Activated CD4-positive, alpha-beta T cell treated with anti-CD3 and anti-CD28 coated beads for 1 hour (primary cell): ENCODE measurements at places on chromosomes 11 and 22.

- DNase-seq: no peak
These were observed 31.8 kb upstream of the FLI1 start for GRCh38 chr11:128662076-128662475.

DNA sequence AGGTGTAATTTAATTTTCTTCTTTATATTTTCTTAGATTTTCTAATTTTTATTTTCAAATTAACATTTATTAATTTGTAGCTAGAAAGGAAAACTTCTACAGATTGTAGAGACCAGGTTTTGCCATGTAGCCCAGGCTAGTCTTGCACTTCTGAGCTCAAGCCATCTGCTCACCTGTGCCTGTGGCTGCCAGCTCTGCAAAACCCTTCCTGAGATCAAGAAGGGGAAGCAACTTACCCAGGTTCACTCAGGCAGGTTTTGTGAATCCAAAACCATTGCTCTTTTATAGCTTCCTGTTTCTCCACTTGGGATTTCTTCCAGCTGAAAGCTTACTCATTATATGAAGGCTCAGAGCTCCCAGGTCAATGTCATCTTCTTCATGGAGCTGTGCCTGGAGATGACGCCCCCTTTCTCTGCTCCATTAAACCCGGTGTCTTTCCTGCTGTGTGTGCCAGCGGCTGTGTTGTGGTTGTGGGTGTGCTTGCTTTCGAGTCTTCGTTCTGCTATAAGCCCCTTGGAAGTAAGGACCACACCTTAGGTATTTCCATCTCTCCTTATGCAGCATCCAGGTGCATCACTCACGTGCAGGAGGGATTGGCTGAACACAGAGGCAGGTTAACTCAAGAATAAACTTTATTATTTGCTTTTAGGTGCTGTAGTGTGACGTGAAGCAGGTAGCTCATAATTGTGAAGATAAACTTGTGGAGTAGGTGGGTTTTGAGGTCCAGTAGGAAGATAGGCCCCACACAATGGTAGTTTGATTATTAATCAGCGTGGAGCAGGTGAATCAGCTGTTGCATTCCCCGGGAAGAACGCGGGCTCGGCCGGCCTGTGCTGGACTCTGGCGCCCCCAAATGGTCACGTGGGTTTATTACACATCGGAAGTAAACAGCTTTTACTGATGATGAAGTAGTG, 42.2 kb upstream of the INCENP start:
- DNase-seq: peak; percentile 72

GRCh38 chr11:73215191-73216134, 2.6 kb upstream of the P2RY2 start:
- DNase-seq: no peak

GRCh38 chr22:19799322-19800190, 39.0 kb downstream of the TBX1 start:
- DNase-seq: no peak

- DNase-seq: no peak
These were observed 737 bp downstream of the PPP2R1B start for GRCh38 chr11:111765320-111765983.

GRCh38 chr11:12024254-12024926, 16.0 kb upstream of the DKK3 start:
- no peak for DNase-seq

- DNase-seq: no peak
These were observed 15.7 kb upstream of the MYEOV start for GRCh38 chr11:69278091-69278867.

DNA sequence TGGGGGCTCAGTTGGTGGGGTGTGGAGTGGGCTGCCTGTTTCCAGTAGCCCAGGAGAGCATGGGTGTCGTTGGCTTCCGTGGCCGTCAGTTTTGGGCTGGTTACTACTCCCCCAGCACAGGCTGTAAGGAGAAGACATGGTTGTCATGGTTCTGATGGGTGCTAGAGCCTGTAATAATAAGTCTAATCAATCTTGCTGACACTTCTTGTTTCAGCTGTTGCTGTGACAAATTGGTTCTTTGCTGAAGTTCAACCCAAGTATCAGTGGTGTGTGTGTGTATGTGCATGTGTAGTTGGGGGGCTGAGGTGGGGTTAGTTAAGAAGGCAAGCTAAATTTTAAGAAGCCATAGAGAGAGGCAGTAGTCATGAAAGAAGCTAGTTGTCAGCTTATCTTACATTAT, 61.3 kb upstream of the DBX1 start:
- no peak for DNase-seq

DNA sequence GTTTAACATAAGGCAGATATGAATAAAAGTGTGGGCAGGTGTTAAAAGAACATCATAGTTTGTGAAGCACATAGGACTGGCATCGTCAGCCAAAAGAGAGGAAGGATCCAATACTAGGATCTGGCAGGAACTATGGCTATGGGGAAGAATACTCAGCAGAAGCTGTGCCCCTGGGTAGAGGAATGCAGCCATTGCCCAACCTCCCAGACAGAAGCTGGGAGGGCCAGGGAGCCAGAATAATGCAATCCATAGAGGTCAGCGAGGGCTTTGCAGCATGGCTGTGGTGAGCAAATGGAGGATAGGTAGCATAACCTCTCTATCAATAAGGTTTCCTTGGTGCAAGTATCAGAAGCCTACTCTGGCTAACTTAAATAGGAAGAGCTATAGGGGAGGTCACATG, 11.7 kb upstream of the CSTF3 start:
- DNase-seq: no peak

GRCh38 chr11:126414615-126415014, 59.1 kb downstream of the ST3GAL4 start:
- DNase-seq: no peak

- no peak for DNase-seq
These were observed 2.5 kb upstream of the PYGM start for GRCh38 chr11:64762277-64762673.

- no peak for DNase-seq
These were observed 543.7 kb upstream of the RAG2 start for GRCh38 chr11:37141707-37142106.

DNA sequence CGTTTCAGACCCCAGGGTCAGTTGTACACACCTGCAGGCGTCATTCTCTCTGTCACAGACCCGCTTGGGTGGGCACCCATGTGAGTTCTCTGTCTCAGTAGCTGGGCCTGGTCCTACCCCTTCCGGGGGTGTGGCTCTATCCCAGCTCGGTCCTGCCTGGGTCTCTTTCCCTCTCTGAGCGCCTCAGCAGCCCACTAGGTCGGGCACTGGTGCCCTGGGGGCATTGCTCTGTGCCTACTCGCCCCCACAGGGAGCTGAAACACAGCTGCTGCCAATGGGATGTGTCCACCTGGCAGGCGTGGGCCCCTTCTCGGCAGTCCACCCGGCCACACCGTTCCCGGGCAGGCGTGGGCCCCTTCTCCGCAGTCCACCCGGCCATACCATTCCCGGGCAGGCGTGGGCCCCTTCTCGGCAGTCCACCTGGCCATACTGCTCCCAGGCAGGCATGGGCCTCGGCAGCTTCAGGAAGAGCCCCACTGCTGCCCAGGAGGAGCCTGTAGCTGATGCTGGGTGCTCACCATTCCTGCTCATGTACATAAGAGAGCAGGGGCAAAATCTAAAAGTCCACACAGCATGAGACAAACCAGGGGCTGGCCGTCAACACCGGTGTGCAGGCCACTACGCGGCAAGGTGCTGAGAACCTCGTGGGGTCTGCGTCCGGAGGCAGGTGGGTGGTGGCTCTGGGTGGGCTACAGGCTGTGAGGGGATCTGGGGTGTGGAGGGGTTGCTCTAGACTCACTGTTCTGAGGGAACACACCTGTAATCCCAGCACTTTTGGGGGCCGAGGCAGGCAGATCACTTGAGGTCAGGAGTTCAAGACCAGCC, 12.3 kb downstream of the MLC1 start:
- DNase-seq: no peak

DNA sequence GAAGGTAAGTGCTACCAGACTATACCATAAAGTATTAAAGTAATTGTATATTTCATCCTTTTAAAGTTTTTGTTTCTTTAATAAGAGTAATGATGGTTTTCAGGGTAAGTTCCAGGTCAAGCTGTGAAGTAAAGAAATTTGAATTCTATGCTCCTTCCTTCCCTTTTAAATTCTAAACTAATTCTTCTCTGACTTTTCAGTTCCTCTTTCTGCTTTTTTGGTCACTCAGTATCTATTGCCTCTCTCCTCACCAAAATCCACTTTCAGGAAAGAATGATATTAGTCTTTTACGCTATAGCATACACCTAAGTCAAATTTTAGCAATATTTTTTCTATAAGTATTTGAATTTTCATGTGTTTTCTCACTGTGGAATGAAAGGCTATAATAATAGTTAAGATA, 8.2 kb downstream of the MMP8 start:
- DNase-seq: no peak

DNA sequence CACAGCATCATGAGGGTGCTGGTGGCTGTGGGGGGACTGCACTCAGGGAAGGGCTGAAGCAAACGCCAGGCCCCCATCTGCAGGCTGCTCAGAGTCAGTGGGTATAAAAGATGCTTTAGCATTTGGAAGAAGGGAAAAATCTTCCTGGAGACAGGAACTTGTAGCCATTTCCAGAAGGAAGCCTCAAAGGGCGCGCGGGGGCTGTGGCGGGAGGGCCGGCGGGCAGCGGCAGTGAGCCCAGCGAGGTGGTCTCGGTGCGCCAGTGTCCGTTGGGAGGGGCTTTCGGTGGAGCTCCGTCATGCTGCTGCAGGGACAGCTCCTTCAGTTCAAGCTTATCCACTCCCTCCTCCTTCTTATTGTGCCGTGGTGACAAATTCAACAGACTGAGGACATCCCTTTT, 63.0 kb upstream of the PITPNB start:
- DNase-seq: no peak

- DNase-seq: no peak
These were observed 17.6 kb upstream of the ASCC2 start for GRCh38 chr22:29855611-29856181.

- DNase-seq: no peak
These were observed 21.3 kb downstream of the MYO18B start for GRCh38 chr22:25763239-25763777.

- no peak for DNase-seq
These were observed 7.6 kb downstream of the TMEM121B start for GRCh38 chr22:17113600-17113999.

DNA sequence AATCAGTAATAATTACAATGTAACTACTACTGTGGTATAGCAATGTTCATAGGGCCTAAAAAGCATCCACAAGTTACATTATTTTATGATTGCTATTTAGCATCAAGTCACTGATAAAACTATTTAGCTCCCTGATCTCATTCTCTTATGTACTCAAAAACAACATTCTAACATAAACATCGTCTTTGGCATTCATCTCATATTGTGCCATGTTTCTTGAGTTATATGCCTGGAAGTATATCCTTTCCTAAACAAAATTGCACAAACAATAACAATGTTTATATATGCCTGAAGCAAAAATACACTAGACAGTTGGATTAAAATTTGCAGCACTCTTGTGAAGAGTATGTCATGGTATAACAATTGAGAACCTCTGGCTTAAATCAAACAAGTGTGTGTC, 34.1 kb downstream of the HORMAD2 start:
- DNase-seq: no peak

DNA sequence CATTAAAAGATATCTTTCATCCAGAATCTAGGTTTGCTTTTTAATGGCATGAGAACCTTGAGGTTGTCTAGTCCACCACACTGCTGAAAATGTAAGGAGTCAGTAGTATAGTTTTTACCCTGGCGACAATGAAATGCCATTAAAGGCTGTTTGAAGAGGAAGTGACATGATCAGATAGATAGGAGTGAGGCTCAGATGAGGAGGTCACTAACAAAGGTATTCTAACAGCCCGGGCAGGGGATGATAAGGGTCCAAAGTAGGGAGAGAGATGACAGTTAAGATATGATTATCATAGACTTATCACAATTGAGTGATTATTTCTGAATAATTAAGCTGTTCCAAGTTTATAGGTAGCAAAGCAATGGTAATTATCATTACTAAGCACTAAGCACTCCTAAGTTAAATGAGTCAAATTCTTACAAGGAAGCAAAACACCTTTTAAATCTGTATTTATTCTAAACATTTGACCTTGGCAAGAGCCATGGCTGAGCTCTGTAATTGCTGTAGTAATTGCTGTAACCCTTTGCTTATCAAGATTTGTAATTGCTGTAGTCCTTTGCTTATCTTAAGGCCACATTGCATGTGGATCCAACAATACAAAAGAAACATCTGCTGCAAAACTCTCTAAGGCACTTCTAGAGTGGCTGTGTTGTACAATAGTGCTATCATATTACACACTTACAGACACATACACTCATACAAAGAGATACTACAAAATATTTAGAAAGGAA, 92.6 kb downstream of the ENTHD1 start:
- DNase-seq: no peak

DNA sequence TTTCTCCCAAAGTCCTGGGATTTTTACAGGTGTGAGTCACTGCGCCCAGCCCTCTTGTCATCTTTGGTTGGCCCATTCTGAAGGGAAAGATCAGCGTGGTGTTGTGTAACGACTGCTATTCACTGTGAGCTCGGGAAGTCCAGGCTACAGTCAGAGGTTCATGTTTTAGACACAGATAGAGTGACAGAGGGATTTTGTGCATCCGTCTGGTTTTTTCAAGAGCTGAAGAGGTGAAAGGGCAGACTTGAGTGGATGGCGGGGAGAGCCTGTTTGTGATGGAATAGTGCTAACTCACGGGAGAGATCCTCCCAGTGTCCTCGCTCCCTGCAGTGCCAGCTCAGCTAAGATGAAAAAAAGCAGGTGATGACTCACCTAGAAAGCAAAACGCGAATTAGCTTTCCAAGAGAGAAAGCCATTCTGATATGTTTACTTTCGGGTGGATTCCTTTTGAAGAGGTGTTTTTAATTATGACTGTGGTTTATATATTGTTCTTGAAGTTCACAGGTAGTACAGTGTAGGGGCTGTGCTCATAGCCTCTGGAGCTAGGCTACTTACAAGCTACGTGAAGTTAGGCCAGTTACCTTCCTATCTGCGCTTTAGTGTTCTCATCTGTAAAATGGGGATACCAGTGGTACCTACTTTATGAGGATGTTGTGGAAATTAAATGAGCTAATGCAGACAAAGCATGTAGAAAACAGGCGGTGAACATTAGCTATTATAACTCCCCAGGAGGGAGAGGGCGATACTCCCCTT, 67.2 kb downstream of the C11orf91 start:
- DNase-seq: no peak

- no peak for DNase-seq
These were observed 296.2 kb downstream of the CNTN5 start for GRCh38 chr11:99316776-99317520.

- no peak for DNase-seq
These were observed 31.3 kb downstream of the SHANK3 start for GRCh38 chr22:50703726-50704509.

GRCh38 chr11:117882311-117882905, 6.0 kb upstream of the FXYD6 start:
- DNase-seq: no peak

- no peak for DNase-seq
These were observed 2.1 kb upstream of the LRRC32 start for GRCh38 chr11:76672431-76673175.

- DNase-seq: no peak
These were observed 54.4 kb downstream of the SLC35F2 start for GRCh38 chr11:107804211-107804610.

GRCh38 chr22:42926104-42926503, 69.0 kb upstream of the ARFGAP3 start:
- DNase-seq: no peak

GRCh38 chr22:47409539-47410275, 647.3 kb downstream of the TBC1D22A start:
- no peak for DNase-seq
